Hematopoietic multipotent progenitor cell treated with erythropoietin and hydrocortisone succinate and interleukin-3 and kit ligand, for 6 days (in vitro differentiated cells): ENCODE measurements at places on chromosomes 1 and 21.

DNA sequence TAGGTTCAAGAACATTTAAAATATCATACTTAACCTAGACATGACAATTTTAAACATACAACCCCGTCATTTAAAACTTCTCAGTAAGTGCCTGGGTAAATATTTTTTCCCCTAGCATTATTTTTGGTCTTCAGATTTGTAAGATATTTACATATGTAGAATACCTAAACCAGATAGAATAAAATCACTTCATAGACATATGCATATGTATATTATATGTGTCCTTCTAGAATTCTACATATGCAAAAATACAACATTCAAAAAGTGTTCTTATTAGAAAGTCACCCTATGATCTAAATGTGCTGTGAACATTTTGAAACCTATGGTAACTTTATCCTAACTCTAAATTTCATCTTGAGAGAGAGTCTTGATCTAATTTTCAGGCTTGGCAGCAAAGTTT lies 1467.0 kb upstream of the B3GALT2 start:
- no peak for DNase-seq

GRCh38 chr1:231632119-231632518 lies 5.5 kb downstream of the DISC1 start:
- DNase-seq, result no peak

DNA sequence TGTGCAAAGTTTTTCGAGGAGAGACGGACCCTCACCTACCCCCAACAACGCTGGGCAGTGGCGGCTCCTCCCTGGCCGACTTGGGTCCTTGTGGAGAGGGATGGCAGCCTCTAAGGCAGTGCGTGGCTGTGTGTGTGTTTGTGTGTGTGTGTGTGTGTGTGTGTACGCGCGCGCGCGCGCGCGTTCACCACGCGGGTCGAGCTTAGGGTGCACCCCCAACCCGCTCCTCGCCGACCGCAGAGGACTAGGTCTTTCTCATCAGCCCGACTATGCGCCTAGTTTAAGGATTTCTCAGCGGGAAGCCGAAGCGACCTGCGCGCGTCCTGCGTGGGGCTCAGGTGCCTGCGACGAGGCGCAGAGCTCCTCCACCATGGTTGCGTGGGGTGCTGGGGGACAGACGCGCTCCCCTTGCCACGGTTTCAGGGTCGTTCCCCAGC lies 940 bp downstream of the SOX13 start:
- no peak for DNase-seq

- no peak for DNase-seq
These were observed 32.6 kb downstream of the RUNX3 start for GRCh38 chr1:24897263-24898151.

DNA sequence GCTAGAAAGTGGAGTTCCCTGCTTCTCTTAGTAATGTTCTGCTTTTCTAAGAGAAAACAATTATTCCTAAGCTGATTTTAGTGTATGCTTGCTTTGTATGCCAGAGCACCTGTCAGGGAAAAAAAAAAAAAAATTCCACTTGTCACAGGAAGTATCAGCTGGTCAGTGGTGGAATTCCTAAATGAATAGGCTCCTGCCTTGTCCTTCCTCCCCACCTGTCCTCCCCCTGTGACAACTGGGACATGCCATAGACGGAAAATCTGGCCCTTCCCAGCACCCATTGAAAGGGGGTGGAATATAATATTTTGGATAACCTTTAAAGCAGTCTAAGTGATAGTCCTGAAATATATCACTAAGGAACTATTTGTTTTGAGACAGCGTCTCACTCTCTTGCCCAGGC lies 10.8 kb downstream of the FNDC5 start:
- DNase-seq, result no peak

- peak; percentile 33 for DNase-seq
These were observed 11.6 kb downstream of the ERG start for GRCh38 chr21:38486706-38487105.

DNA sequence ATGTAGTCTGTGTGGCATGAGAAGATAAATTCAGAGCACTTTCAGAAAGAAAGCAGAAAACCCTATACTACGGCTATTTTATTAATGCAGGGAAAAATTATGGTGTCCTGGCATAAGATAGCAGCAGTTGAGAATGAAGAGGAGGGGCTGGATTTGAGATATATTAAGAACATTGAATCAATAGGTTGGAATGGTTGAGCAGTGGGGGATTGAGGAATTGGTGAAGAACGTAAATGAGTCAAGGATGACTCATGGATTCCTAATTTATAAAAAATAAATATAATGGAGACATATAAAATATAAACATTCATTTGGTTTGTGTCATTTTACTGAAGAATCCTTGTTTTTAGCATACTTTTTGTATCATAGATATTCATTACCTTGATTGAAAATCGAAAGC lies 234.3 kb upstream of the ADAMTS5 start:
- DNase-seq, result no peak

DNA sequence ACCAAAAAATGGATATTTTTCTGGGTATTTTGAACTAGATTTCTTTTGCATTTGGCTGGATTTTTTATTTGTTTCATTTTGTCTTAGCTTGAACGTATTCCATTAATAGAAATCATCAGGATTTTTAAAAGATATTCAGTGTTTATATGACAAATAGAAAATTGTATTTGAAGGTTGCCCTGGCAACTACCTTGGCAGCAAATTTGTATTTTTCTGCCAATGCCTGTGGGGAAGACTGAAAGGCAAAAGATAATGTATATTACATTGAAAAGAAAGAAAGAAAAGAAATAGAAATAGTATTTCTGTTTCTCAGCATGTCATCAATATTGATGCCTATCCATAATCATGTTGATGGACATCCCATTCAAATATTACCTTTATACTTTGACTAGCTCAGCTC lies 16.8 kb downstream of the VCAM1 start:
- no peak for DNase-seq

GRCh38 chr1:153343811-153344717 lies 4.6 kb downstream of the PGLYRP4 start:
- DNase-seq, result peak; percentile 96

GRCh38 chr1:24955161-24955560 lies 25.1 kb upstream of the RUNX3 start:
- peak; percentile 43 for DNase-seq

GRCh38 chr1:27539901-27540861 lies 50.2 kb upstream of the WASF2 start:
- DNase-seq, result no peak

GRCh38 chr1:181140398-181140797 lies 51.9 kb downstream of the IER5 start:
- no peak for DNase-seq

- DNase-seq, result peak; percentile 22
These were observed 210.3 kb downstream of the TOMM20 start for GRCh38 chr1:234918181-234918841.

DNA sequence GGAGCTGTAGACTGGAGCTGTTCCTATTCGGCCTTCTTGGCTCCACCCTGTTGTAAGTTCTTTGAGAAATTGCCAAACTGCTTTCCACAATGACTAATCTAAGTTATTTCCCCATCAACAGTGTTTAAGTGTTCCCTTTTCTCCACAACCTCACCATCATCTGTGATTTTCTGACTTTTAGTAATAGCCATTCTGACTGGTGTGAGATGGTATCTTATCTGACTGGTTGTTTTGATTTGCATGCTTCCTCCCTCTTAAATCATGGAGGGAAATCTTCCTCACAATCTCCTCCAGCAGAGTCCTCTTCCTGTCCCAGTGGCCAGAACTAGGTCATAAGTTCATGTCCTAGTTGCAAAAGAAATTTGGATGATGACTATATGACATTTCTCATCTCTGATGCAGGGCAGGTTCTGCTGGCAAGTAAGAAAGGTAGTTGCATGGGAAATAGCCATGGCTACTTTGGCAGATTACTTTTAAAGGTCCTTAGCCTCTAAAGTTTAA lies 294.0 kb downstream of the LRRC40 start:
- peak; percentile 48 for DNase-seq

- no peak for DNase-seq
These were observed 29.4 kb upstream of the PEX10 start for GRCh38 chr1:2441746-2442145.

DNA sequence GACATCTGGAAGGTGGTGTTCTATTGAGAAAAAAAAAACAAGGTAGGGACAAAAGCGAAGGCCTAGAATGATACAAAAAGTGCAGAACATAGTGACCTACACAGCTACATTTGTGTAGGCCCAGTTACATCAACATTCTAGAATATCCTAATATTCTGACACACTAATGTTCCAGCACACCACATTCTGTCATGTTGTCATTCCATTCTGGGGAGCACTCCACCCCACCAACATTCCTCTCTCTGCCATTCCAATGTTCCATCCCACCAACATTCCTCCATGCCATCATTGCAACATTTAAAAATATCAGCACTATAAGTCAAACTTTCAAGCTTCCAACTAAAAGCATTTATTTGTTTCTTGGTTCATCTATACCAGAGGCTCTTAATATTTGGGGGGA lies 28.5 kb downstream of the COA7 start:
- no peak for DNase-seq

GRCh38 chr1:87061742-87062156 lies 147.3 kb downstream of the HS2ST1 start:
- no peak for DNase-seq

DNA sequence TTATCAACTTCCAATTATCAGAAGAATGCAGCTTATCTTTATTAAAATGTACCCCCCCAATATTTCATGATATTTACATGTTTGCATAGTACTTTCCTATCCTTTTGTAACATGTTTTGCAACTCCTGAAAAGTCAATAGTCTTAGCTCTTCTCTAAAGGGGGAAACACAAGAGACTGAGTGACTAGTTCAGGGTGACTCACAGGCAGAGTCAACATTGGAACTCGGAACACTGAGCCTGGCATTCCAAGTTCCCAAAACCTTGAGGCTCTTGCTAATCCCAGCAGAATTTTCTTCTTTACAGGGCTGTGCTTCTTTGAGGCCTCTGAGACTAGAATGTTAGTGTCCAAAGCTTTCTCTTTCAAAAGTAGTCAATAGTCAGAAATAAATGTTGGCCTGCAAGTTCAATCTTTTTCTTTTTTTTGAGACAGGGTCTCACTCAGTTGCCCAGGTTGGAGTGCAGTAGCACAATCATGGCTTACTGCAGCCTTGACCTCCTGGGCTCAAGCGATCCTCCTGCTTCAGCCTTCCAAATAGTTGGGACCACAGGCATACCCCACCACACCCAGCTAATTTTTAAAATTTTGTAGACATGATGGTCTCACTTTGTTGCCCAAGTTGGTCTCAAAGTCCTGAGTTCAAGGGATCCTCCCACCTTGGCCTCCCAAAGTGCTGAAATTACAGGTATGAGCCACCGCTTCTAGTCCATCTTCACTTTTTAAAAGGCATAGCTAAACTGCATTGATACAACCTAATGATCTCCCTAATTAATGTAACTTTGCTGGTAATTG lies 37.5 kb downstream of the ZNF281 start:
- DNase-seq, result no peak

GRCh38 chr1:100335436-100335835 lies 16.9 kb upstream of the CDC14A start:
- DNase-seq, result peak; percentile 81

- DNase-seq, result no peak
These were observed 6.0 kb upstream of the KRTAP8-1 start for GRCh38 chr21:30818837-30819610.

DNA sequence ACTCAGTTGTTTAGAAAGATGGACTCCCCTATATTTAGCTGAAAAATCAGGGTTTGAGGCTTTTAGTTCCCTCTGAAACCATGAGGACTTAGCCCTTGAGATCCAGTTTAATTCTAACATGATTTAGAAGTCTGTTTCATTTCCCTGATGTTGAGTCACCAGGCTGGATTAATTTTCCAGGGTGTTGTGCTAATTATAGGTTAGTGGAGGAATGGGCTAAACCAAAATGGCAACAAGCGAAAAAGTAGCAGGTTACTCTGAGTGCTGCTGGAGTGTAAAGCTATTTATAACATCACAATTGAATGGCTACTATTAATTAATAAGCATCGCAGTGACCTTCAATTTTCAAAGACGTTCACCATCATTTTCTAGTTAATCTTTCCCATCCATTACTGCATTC lies 15.5 kb upstream of the USP24 start:
- DNase-seq, result no peak
